Daoy (cell line): ENCODE measurements at places on chromosomes 12 and 14. TPM values are rescaled to one million over a fixed set of nuclear protein-coding genes. Genes with fewer than 3 reads are reported as not detected.

LMO3 gene
- 0.33 and 1.1 TPM in 2 replicates for total RNA-seq

NKX2-1 gene
- 4.7 and 5.1 TPM in 2 replicates for total RNA-seq

MYO1H gene
- not detected in 2 replicates for total RNA-seq

ASPG gene
- not detected in 2 replicates for total RNA-seq

CPNE6 gene
- total RNA-seq = not detected in 2 replicates

RPGRIP1 gene
- total RNA-seq = not detected in 2 replicates

RDH16 gene
- 0.11 TPM in 1 of 2 replicates, not detected in the other for total RNA-seq

TSHR gene
- not detected in 2 replicates for total RNA-seq

PLEKHG3 gene
- total RNA-seq = 21.8 and 30.9 TPM in 2 replicates

SLC38A4 gene
- 0.23 and 0.36 TPM in 2 replicates for total RNA-seq

DNA sequence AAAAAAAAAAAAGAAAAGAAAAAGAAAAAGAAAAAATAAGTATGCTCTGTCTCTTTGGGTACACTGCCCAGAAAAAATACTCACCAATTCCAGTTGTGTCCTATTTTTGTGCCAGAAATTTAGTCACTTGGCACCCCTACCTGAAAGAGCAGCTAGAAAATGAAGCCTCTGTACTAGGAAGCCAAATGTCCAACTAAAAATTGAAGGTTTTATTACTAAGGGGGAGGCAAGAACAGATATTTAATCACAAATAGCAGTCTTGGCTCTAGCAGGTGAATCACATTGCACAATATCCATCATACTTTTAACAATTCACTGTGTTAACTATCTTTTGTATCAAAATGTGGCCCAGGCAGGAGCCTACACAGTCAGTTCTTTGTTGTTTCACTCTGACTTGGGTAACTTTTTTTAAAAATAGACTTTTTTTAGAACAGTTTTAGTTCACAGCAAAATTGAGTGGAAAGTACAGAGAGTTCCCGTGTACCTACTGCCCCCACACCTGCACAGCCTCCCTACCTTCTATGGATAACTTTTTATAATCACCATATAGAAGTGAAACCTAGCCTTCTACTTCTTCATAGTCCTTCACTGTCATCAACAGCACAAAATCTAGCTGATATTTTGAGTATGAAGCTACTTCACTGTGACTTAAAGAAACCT lies 87.1 kb upstream of the ATF7IP start:
- no peak for DNase-seq

GRCh38 chr14:79018836-79019235 lies 848.7 kb downstream of the NRXN3 start:
- DNase-seq = no peak

GRCh38 chr12:76685246-76685678 lies 78.7 kb upstream of the ZDHHC17 start:
- DNase-seq = peak; percentile 12

DNA sequence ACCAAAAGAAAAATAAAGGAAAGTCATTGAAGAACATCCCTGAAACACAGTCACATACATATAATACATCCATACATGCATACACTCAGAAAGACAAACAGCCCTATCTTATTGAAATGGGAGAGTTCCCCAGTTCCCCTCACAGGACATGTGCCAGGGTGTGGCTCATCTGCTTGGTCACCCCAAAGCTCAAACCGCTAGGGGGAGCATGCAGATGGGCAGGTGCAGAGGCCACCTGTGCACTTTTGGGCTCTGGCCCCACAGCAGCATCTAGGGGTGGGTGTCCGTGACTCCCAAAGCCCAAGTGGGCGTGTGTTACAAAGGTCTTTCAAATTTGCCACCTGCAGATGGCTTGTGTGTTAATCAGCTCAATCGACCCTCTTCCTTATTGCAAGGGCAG lies 75.2 kb downstream of the CMAS start:
- DNase-seq = no peak

DNA sequence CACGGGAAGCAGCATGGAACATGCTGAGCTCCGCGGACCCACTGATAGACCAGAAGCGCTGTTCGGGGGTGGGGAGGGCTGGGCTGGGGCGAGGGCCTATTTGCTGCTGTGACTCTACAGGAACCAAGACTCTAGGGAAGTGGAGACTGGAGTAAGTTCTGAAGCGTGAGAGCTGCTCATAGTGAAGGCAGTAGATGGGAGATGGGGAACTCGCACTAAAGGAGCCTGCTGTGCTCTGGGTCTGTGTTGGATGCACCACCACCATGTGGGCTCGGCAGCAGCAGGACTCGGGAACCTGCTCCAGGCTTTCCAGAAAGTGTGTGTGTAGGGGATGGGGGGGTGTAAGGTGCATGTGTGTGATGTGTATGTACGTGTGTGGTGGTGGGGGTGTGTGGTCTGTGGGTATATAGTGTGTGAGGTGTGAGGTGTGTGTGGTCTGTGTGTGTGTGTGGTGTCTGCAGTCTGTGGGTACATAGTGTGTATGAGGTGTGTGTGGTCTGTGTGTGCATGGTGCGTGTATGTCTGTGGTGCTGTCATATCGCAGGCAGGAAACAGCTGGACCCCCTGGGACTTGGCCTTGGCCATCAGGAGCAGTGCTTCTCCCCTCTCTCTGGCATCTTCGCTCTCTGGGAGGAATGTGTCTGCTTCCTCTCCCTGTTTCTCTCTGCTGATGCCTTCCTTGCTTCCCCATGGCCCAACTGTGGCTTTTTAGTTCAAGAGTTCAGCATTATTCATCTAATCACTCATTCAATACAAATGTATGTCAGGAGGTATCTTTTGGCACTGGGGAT lies 378.9 kb downstream of the FUT8 start:
- peak; percentile 79 for DNase-seq

GRCh38 chr12:96880220-96880619 lies 26.8 kb upstream of the NEDD1 start:
- DNase-seq = no peak

GRCh38 chr12:1794440-1795090 lies 25.8 kb upstream of the LRTM2 start:
- DNase-seq = no peak

DNA sequence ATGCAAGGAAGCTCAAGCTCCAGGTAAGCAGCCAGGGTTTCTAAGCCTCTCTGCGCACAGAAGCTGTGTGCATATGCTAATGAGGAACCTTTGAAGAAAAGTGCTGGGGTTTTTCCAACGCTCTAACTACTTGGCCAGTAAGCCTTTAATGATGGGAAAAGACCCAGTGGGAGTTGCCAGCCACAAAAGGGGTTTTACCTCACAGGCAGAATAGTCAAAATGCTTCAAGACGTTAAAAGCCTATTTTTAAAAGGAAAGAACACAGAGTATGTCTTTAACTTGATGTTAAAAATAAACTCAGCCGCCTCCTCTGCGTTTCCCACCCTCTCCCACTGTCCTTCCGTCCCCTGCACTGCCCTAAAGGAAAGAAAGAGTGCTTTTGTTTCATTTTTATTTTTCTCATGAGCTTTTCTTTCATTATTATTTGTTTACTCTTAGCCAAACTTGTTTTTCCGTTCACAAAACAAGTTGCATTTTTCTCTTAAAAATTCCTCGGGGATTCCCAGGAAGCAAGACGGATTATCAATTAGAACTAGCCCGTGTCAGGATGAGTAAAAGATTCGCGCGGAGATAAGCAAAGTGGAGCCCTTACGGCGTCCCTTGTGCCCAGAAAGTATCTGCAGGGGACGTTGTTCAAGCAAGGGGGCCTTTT lies 209.8 kb upstream of the NUDT4 start:
- peak; percentile 25 for DNase-seq

DNA sequence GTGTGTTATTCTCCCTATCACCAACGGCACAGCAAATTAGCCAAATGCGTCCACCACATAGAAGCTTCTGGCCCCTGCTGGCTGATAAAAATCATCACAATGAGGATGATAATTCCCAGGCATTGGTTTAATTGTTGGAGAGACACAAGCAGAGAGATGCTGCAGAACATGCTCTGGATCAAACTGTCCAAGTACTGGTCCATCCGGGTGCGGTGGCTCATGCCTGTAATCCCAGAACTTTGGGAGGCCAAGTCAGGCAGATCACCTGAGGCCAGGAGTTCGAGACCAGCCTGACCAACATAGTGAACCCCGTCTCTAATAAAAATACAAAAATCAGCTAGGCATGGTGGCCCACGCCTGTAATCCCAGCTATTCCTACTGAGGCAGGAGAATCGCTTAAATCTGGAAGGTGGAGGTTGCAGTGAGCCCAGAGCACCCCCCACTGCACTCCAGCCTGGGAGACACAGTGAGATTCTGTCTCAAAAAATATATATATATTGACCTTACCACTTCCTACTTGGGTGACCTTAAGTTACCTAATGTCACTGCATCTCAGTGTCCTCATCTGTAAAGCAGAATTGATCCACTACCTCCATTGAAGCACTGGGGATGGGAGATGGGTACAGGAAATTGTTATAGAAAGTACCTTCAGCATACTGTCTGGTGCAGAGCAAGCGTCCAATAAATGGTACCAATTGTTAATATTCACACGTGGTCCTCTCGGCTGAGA lies 83.7 kb upstream of the EGLN3 start:
- DNase-seq = no peak
